Smooth muscle cell of bladder (primary cell): ENCODE measurements at places on chromosomes 4 and X. TPM values are rescaled to one million over a fixed set of nuclear protein-coding genes. Genes with fewer than 3 reads are reported as not detected.

KIF4A gene
- total RNA-seq: 1.6 and 1.8 TPM in 2 replicates

ZDHHC15 gene
- under 0.01 TPM in 2 replicates for total RNA-seq

CFP gene
- 0.14 and 0.46 TPM in 2 replicates for total RNA-seq

TCEAL6 gene
- total RNA-seq: not detected in 2 replicates

KIT gene
- 0.37 and 0.43 TPM in 2 replicates for total RNA-seq

NKX6-1 gene
- not detected in 2 replicates for total RNA-seq
